ENCODE measurements at places on chromosomes 7 and 10. TPM values are rescaled to one million over a fixed set of nuclear protein-coding genes. Genes with fewer than 3 reads are reported as not detected.

- no peak for DNase-seq
These were observed 30.3 kb downstream of the SKIDA1 start for GRCh38 chr10:21495002-21495751.

- DNase-seq = no peak
These were observed 108.9 kb downstream of the RNLS start for GRCh38 chr10:88473989-88474883.

DNA sequence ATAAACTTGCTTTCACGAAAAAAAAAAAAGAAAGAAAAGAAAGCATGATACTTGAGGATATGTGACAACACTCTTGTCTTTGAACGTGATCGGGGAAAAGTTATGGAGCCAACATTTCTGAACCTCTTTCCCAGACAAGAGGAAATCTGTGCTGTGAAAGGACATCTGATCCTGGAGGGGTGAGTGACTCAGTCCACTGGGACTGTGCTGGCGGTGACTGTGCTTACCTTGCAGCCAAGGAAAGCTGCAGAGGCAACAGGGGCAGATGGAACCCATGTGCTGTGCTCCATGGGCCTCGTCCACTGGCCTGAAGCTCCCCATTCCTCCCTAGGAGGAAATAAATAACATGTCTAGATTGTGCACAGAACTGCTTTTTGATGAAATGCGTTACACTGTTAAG is 116.5 kb upstream of the RAB11FIP2 start:
- no peak for DNase-seq

- DNase-seq = no peak
These were observed 24.6 kb upstream of the ITGA8 start for GRCh38 chr10:15744217-15744865.

HKDC1 gene
- total RNA-seq = 5.0 TPM

PEX1 gene
- 24.6 TPM for total RNA-seq

PRLHR gene
- not detected for total RNA-seq
